Activated CD8-positive, alpha-beta memory T cell treated with anti-CD3 and anti-CD28 coated beads for 1 hour (primary cell): ENCODE measurements at places on chromosomes 16 and 17.

- DNase-seq: no peak
Observed at GRCh38 chr17:28532050-28532960, 20.1 kb downstream of the UNC119 start.

GRCh38 chr17:79647456-79647915, 36.6 kb upstream of the RBFOX3 start:
- DNase-seq: no peak

DNA sequence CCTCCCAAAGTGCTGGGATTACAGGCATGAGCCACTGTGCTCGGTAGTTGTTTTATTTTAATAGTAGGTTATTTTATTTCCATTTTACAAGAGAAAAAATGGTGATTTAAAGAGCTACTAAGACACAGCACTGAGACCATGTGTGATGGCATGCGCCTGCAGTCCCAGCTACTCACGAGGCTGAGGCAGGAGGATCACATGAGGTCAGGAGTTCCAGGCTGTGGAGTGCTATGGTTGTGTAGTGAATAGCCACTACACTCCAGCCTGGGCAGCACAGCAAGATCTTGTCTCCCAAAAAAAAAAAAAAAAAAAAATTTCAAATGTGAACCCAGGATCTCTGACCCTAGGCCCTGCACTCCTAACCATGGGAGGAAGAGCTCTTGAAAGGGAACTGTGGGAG, 3.7 kb downstream of the SERPINF1 start:
- no peak for DNase-seq

GRCh38 chr17:35001549-35001948, 21.2 kb downstream of the LIG3 start:
- no peak for DNase-seq

DNA sequence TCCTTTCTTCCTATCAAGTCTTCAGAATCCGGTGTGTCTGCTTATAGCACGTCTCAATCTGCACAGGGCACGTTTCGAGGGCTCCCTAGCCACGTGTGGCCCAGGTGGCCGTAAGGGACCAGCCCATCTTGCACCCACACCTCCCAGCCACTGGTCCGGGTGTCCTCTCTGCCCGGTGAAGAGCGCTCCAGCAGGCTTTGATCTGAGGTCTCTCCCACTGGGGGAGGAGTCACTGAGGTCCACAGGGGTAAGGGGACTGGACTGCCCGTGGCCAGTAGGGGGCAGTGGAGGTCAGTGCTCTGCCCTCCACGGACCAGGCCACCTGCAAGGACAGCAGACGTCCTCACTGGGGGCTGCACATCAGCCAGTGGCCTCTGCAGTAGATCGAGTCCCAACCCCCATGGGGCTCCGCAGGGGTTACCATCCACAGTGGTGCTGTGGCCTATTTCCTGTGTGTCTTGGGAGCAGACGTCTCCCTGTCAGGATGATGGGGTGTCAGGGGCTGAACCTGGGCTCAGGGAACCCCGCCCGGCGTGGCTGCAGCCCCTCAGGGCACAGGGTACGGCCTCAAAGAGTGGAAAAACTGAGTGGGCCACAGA, 204.1 kb upstream of the CIBAR2 start:
- no peak for DNase-seq

DNA sequence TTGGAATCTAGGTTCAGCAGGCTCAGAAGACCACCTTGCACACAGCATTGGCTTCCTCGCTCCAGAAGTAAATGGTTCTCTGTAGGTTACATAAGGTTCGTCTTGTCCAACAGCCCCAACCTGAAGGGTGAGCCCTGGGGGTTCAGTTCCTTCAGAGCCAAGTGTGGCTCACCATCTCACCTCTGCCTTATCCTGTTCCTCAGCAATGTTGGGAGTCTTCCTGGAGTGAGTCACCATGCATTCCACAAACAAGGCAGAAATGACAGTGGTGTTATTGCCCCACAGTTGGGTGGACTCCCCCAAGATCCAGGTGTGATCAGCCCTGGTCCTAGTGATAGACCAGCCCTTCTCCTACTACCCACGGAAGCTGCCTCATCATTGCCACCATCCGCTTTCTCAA, 26.8 kb upstream of the SMPD3 start:
- DNase-seq: no peak

DNA sequence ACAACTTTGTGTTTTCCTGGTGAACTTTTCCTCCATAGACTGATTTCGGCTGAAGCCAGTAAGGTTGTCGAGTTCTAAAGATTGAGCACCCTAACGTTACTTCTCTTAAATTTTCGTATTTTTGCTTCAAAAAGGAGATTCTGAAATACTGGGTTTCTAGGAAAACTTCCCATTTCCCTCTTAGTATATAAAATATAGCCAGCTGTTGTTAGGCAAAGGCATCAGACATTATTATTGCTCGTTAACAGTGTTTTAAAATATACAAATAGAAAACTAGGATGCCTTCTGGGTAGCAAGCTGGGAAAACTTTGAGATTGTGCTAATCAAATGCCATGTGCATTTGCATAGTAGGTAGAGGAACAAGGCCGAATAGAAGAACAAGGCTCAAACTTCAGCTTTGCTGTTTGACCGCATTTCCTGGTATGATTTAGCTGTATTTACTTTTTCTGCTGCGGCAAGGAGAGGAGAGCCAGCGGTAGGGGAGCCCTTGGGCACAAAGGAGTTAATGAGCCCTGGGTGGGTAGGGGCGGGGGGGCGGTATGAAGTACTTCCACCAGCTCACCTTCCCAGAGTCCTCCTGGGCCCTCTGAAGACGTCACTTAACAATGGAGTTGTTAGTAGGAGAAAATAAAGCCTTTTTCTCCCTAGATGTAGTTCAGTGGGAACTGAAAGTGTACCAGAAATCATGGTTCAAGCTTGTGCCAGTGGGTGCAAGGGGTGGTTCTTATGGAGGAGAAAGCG, 151.9 kb downstream of the MSI2 start:
- DNase-seq: no peak

DNA sequence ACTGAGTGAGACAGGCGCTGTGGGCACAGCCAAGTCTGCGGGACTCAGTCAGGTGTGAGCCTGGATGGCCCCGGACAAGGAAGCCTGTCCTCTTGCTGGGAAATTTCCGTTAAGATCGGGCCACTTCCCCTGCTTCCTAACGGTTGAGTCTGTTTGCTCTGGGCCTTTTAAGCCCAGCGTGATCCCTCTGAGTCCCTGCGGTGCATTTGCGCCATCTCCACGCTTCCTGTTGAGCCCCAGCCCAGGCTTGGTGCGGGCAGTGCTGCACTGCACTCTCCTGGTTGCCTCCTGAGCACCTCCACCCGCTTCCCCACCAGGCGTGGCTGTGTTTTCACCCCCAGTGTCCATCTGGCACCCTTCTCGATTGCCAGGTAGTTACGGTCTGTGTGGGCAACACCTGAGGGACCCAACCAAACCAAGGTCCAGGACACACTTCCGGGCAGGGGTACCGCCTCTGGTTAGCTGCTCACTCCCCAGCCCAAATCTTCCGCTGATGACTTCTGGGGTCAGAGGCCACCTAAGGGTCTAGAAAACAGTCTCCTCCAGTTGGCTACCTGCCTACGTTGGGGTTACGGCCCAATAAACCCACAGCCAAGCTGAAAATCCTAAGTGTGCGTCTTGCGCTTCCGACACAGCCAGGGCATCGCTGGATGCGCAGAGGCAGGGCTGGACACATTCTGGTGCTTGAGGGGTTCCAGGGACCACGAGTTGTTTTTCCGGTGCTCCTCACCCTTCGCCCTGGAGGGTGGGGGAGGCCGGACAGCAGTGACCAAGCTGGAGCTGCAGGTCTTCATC, 1.4 kb upstream of the SLC25A10 start:
- DNase-seq: no peak

- DNase-seq: no peak
Observed at GRCh38 chr16:89704281-89704680, 2.8 kb upstream of the SPATA2L start.

DNA sequence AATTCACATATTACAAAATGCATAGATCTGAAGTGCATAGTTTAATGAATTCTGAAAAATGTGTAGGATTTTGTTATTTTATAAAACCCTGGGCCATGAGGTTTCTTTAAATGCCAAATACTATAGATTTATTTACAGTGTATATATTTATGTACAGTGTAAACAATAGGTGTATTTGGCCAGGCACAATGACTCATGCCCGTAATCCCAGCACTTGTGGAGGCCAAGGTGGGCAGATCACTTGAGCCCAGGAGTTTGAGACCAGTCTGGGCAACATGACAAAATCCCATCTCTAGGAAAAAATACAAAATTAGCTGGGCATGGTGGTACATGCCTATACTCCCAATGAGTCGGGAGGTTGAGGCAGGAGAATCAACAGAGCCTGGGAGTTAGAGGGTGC, 249.4 kb downstream of the PRKCA start:
- DNase-seq: no peak

- no peak for DNase-seq
Observed at GRCh38 chr17:69637446-69638156, 223.1 kb downstream of the MAP2K6 start.

DNA sequence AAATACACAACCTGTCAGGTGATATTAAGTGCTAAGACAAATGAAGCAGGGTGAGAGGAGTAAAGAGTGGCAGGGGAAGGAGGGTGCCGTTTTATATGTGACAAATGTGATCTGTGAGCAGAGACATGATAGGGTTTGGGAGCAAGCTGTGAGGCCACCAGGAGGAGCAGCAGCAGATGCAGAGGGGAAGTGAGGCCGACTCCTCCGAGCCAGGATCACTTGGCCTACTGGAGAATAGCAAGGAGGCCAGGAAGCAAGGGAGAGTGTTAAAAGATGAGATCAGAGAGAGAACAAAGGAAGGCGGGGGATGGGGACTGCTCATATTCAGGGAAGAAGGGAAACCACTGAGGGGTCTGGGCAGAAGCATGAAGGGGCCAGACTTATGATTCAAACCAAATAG, 129.4 kb downstream of the TANGO6 start:
- no peak for DNase-seq

GRCh38 chr17:77115947-77116346, 24.8 kb upstream of the SEC14L1 start:
- DNase-seq: no peak

DNA sequence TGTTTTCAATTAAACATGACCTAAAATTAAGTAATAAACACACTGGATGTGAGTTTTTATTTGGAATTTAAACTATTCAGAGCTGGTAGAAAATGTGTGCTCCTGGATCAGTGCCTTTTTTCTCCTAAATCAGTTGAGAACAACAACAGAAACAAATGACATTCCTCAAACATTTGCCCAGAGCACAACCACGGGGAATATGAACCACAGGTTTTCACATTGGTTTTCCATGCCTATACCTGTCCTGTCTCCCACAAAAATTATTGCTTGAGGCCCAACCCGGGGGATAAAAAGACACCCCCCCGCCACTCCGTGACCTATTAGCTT, 6.8 kb downstream of the HSBP1 start:
- DNase-seq: no peak

GRCh38 chr17:52106638-52107261, 51.8 kb downstream of the CA10 start:
- no peak for DNase-seq

- no peak for DNase-seq
Observed at GRCh38 chr17:12078791-12079190, 58.1 kb downstream of the MAP2K4 start.

- no peak for DNase-seq
Observed at GRCh38 chr17:68102318-68102758, 66.8 kb downstream of the KPNA2 start.

DNA sequence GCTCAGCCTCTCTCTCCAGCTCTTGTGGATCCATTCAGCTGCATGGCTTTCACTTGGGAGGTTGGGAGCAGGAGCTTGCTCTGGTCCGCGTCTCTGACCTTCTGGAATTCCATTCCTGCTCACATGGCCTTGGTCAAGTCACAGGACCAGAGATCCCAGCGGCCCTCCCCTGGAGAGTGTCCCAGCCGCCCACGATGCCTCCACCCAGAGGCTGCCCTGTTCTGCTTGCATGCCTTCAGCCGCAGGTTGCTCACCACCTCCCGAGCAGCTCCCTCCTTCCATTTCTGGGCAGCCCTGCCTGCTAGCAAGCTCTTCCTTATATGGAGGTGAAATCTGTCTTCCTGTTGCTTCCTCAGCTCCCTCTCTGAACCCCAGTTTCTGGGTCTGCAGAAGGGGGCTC, 32.6 kb downstream of the RAI1 start:
- DNase-seq: no peak

GRCh38 chr16:84729716-84730320, 30.0 kb downstream of the USP10 start:
- DNase-seq: no peak

DNA sequence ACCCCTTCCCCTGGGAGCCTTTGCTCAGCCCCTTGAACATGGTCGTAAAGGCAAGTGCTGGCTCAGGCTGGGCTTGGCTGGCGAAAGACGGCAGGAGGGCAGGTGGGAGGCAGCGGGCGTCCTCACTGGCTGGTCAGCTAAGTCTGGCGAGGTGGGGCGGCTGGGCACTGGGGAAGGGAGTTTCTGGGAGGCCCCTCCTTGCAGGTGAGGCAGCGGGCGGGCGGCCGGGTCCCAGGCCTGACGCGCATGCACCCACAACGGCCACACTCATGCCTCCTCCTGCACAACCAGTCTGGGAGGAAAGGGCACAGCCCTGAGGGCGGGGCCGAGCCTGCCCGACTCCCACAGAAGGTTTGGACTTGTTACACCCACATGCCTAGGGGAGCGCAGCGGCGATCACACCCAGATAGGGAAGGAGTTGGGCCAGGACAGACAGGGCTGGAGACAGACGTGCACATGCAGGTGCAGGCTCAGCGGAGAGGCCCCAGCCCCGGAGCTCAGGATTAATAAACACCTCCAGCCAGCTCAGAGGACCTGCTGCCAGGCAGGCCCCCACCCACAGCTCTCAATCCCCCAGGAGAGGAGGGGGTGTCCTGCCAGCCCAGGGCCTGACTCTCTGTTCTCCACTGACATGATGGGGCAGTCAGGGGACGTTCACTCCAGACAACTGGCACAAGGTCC, at the start of gene EVPL:
Gene EVPL, minus strand, starts transcription at position 148 of the 681 bp plus-strand sequence. Its CDS starts 108 bp downstream, at position 40.
- no peak for DNase-seq

DNA sequence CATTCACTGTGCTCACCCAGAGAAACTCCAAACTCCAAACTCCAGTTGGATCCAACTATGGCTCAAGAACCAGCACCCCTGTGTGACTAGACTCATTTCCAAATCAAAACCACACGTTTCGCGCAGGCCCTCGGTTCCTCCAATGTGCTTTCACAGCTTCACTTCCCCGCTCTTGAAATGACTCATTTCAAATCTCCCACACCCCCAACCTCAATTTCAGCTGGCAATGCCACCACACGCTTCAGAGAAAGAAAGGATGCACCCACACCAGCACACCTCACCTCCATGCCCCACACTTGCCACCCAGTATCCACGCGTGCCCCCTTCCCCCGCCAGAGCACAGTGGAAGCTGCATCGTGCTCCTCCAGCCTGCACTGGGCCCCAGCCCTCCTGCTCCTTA, 9.0 kb downstream of the TMEM92 start:
- no peak for DNase-seq

- no peak for DNase-seq
Observed at GRCh38 chr17:1386265-1386664, 13.8 kb downstream of the YWHAE start.

GRCh38 chr16:15880434-15881308, 7.7 kb downstream of the CEP20 start:
- DNase-seq: no peak
